Amygdala (tissue), 56 donors: ENCODE measurements at places on chromosomes 5 and 9.

DNA sequence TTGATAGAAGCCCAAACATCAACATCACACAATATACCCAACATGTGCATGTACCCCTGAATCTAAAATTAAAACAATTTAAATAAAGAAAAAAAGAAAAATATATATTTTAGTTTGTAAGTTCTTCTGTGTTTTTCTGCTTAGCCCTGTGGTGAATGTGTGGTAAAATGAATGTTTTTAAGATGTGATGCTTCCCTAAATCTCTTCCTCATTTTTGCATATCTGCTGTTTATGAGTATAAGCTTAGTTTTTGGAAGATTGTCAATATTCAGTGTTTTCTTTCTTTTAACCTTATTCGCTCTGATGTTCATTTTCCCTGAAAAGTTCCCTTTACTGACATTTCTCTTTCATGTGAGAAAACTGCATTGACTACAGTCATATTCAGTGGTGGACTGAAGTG lies 44.4 kb upstream of the DAB2 start:
- no peak for DNase-seq

- DNase-seq, result no peak
Observed at GRCh38 chr5:25669645-25670401, 1025.0 kb upstream of the CDH10 start.

DNA sequence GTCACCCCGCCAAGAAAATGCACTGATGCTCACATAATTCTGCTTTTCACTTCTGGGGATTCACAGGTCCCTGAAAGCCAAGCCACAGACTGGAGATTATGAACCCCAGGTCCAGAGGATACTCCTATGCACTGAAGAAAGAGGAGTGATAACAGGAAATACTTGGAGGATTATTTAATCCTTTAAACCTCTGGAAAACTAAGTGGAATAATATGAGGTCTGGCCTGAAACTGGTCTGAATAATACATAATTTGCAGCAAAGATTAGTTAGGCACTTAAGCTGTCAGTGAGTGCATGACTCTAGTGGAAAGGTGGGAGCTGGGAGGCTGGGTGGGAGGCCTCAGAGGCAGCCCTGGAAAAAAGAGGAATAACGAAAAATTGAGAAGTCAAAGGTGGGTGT lies 45.7 kb downstream of the MARCHF3 start:
- DNase-seq, result no peak

DNA sequence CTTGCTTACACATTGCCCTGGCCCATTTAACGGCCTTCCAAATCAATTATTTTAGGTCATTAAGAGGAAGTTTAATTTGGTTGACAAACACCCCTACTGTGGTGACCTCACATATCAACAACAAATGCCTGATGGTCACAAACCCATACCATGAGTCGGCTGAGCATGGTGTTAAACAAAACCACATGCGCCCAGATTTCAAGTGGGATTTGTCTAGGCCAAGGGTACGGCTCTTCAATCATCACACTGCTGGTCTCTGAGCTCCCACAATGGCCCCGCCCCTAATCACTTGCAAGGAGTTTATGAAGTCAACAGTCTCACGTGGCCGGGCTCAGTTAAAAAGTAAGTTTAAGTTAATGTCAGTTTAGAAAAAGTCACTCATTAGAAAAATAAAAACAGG lies 243.8 kb downstream of the CRB2 start:
- DNase-seq, result no peak

DNA sequence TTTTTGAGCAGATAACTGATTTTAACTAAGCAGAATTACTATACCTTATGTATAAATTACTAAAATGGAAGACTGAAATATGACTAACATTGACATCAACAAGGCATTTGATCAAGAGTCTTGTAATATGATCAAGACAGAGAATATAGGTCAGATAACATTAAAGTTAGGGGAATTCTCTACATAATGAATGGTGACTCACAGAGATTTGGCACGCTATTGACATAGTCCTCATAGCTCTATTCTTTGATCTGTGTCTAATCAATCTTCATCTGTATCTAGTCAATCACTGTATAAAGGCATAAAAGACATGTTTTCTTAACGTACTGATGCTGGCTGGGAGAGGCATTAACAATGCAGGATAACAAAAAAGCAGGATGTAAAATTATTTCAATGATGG lies 17.4 kb downstream of the ABITRAM start:
- DNase-seq, result no peak

DNA sequence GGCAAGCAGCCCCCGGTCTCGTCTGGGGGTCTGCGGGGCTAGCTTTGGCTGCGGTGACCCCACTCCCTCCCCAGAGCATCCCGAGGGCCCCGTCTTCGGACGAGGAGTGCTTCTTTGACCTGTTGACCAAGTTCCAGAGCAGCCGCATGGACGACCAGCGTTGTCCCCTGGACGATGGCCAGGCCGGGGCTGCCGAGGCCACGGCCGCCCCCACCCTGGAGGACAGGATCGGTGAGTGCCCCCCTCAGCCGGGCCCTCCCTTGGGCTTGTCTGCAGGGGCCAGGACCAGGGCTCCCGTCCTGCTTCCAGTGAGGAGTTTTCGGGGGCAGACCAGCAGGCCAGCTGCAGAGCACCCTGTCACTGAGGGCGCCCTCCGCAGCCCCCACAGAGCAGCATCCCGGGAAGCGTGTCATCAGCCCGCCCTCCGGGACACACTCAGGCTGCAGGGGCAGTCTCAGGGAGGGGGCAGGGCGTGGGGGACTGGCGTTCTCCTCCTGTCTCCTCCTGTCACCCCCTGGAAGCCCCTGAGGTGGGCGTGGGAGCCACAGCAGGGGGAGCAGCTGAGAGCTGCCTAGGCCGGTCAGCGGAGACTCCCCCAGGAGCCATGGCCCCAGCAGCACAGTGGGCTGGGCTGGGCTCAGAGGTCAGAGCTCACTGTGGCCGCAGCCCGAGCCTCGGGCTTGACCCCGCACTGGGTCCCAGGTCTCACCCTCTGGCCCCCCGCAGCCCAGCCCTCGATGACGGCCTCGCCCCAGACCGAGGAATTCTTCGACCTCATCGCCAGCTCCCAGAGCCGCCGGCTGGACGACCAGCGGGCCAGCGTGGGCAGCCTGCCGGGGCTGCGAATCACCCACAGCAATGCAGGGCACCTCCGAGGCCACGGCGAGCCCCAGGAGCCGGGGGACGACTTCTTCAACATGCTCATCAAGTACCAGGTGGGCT lies 7.7 kb downstream of the DNLZ start:
- DNase-seq, result no peak

DNA sequence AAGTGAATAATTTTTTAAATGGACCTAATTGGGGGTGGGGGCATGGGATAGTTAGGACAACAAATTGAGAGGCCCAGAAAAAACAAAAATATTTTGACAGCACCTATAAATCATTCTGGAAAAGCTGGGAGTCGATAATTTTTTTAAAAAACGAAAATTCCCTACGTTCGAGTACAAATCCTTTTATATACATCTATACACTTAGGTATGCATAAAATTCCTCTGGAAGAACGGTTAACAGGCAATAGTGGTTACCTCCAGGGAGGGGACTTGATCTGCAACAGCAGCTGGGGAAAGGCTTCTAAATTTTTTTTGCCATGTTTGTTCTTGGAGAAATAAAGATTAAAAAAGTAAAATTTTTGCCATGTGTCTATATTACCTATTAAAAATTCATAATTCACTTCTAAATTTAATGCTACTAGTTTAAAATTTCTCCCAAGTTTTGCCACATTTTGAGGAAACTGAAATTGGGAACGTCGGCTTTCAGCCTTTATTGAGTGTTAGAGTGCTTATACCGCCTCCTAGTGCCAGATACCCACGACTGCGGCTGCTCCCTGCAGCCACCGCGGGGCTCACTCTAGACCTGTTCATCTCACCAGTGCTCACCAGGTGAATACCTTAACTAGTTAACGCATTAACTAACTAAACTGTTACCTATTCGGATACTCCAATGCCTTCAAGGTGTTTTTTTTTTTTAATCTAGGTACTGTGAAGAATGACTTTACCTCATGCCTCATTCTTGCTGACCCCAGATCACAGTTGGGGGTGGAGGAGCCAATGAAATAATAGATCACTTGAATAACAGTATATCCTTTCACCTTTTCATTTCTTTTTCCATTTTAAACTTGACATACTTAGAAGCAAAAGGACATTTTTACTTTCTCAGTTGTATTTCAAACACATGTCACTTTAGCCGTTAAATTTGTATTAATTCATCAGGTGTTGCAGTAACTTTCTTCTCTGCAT lies 1.8 kb upstream of the BHMT start:
- DNase-seq, result no peak

DNA sequence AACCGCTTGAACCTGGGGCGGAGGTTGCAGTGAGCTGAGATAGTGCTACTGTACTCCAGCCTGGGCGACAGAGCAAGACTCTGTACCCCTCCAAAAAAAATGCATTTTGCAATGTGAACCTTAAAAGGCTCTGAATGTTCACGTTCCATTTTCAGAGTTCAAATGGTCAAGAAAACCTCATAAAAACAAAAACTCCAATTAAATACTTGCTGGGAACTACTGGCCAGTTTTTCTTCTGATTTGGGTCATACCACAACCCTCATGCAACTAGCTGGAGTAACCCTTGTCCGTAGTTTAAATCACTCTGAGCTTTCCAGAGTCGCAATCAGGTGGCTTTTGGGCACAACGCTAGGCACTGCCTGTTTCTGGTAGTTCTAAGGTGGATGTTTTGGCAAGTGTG lies 2.3 kb upstream of the OTULINL start:
- DNase-seq, result no peak

- DNase-seq, result no peak
Observed at GRCh38 chr9:99967457-99967856, 61.0 kb downstream of the STX17 start.

- no peak for DNase-seq
Observed at GRCh38 chr9:20611691-20612287, 10.5 kb downstream of the MLLT3 start.
